ENCODE measurements at places on chromosomes 11 and 22. TPM values are rescaled to one million over a fixed set of nuclear protein-coding genes. Genes with fewer than 3 reads are reported as not detected.

The P4HA3 gene
- total RNA-seq, result 15.0 TPM

The PHF21B gene
- not detected for total RNA-seq

The SERPING1 gene
- not detected for total RNA-seq

DNA sequence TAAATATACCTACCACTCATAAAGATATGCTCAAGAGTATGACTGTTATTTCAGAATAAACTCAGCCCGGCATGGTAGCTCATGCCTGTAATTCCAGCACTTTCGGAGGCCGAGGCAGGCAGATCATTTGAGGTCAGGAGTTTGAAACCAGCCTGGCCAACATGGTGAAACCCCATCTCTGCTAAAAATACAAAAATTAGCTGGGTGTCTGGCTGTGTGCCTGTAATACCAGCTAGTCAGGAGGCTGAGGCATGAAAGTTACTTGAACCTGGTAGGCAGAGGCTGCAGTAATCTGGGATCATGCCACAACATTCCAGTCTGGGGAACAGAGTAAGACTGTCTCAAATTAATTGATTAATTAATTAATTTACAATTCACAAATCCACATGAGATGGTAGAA, 208.2 kb upstream of the PDGFD start:
- DNase-seq, result no peak
